ENCODE measurements at places on chromosomes 12 and 14.
A peak's percentile ranks its signal among the peaks of the same experiment; 100 is the strongest.

DNA sequence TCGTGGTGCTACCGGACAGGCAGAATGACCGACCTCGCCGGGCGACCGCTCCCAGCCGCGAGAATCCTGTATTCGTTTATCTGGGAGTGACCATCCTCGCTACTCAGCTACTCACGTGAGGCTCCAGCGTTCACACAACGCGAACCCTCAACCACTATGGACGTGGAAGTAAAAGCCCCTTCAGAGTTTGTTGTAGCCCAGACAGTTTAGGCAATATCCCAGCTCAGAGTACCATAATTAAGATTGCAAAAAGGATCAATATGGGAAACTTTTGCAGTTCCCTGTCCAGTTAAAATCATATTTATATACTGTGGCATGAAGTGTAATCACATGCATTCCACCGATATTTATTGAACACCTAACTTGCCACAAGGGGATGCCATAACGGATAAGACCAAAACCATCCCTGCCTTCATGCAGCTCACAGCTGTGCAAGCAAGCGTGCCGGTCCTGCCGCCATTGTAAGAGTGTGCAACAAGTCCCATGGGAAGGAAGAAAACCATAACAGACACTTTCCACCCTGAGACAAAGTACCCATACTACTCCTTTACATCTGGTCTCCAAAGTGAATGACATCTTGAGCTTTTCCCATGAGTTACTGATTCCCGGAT is 938 bp upstream of the MAX start:
- no peaks in the 10 kb centered on the region for H3K27me3 ChIP-seq
- peak; percentile 29 for DNase-seq
- peaks cover 21% of the 10 kb centered on the region for H3K4me1 ChIP-seq
- H3K4me3 ChIP-seq: peak overlapping the region; percentile 82
- H3K27ac ChIP-seq: peak overlapping the region; percentile 57

GRCh38 chr12:83015390-83016217 is 328.9 kb downstream of the TMTC2 start:
- DNase-seq: no peak
- peak overlapping the region; percentile 20 for H3K27ac ChIP-seq
- H3K36me3 ChIP-seq: 0 out of 2 replicates have a peak, but pooled peaks cover under 1% of the 10 kb centered on the region

DNA sequence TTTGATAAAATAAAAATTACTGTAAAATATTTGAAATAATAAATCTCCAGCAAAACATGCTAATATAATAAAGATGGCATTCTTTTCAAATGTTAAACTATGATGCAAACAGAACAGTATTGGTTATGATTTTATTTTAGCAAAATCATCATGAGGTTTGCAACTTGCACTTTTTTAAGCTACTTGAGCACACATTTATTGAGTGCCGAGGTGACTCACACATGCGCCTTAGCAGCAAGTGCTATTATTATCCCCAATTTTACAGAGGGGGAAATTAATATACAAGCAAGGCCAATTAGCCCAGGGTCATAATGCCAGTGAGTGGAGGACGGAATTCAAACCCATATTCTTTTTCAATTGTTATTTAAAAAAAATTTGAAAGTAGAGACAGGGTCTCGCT is 7.3 kb downstream of the DYRK4 start:
- H3K4me3 ChIP-seq: no peak overlapping the region
- DNase-seq: no peak
- H3K4me1 ChIP-seq: no peaks in the 10 kb centered on the region
- no peaks in the 10 kb centered on the region for H3K27me3 ChIP-seq

- peak overlapping the region; percentile 71 for H3K27ac ChIP-seq
- DNase-seq: peak; percentile 74
- peaks cover 6% of the 10 kb centered on the region for H3K36me3 ChIP-seq
- peak overlapping the region; percentile 32 for H3K4me3 ChIP-seq
- H3K27me3 ChIP-seq: no peaks in the 10 kb centered on the region
Observed at GRCh38 chr14:75711105-75711795, 50.2 kb downstream of the TTLL5 start.

All from PC-3 (cell line).